ENCODE measurements at places on chromosomes 12 and 14.

- DNase-seq: no peak
Observed at GRCh38 chr12:26156201-26156871, 31.5 kb upstream of the BHLHE41 start.

- no peak for DNase-seq
Observed at GRCh38 chr12:119835068-119835467, 42.1 kb downstream of the CIT start.

DNA sequence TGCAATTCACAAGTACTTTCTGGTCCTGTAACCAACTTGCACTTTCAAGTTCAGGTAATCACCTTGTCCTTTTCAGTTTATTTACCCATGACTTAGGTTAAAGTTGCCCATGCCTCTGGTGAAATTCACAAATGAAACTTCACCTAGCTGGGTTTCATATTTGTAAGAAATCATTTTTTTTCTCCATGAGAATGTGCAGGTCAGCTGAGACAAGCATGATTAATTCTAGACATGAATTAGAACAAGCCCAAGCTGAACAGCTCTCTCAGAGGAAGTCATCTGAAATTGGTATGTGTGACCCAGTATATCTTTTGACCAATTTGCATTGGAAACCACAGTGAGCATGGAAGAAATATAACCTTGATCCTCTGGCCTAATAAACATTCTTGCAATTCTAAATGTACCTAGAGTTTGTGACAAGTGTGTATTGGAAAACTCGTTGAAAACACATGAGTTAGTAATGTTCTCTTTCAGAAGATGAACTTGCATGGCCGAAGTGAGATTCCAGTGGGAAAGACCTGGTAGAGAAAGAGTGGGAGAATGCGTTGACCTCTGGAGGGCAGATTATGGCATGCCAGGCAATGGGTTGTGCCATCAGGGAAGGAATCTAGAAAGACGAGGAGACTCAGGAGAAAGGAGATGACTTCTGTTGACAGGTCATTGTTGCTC is 486.5 kb downstream of the ZFP36L1 start:
- DNase-seq: no peak

DNA sequence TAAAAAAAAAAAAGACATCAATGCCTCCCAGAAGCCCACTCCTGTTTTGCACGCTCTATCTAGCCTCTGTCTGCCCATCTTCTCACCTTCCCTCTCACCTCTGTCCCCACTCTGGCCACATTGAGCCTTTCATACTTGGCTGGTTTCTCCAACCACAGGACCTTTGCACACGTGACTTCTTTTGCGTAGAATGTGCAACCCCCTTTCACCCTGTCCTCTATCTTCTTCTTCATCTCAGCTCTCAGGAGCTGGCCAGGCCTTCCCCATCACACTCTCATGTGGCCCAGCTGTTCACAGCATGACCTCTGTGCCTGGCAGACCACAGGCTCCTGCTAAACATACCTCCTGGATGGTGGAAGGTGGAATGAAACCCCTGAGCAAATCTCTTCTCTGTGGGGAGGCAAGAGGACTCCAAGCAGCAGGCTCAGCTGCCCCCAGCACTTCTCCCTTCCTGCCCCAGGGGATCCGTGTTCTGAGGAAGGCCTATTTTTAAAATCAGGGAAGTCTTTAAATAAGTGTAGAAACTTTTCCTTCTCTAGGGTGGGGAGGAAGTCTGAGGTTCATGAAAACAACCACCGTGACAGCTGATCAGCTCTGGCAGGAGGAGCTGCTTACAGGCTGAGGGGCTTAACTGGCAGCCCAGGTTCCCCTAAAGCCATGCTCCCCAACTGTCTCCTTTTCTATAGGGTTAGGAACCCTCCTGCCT is 11.6 kb downstream of the HVCN1 start:
- DNase-seq: no peak

DNA sequence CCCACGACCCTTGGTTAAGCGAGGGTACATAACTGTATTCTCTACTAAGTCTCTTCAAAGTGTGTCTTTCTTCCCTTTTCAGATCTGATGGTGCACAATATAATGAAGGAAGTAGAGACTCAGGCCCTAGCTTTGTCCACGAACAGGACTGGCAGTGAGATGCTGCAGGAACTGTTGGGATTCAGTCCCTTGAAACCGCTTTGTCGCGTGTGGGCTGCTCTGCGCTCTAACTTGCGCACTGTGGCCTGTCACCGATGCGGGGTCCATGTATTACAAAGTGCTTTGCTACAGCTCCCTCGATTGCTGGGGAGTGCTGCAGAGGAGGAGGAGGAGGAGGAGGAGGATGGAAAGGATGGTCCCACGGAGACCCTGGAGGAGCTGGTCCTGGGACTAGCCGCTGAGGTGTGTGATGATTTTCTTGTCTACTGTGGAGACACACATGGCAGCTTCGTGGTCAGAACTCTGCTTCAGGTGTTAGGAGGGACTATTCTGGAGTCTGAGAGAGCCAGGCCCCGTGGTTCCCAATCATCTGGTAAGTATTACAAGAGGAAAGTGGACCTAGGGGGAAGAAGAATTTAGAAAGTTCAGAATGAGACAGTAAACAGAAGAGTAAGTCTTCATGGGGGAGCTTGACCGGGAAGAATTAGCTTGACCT is 803 bp downstream of the NOP9 start:
- DNase-seq: no peak

- no peak for DNase-seq
Observed at GRCh38 chr12:94875525-94875924, 128.0 kb downstream of the NDUFA12 start.

DNA sequence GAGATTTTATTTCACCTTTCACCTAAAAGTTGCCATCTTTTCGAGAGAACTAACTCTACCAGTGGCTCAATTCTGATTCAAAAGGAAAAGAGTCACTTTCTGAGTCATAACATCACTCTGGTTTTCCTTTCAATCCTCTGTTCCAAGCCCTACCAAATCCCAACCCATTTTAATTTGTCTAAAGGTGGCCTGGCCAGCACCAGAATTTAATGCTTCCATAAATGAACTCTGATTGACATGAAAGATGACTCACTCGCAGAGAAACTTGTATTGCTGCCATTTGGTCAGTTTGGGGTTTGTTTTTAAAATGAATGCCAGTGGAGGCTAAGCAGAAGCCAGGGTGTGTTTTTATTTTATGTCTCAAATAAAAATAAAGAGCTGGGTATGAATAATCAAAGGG is 117.4 kb upstream of the SOX5 start:
- no peak for DNase-seq
